ENCODE measurements at places on chromosomes 5 and 9. TPM values are rescaled to one million over a fixed set of nuclear protein-coding genes. Genes with fewer than 3 reads are reported as not detected.

Gene MCTP1
- total RNA-seq: 3.6 TPM

Gene PCDH12
- not detected for total RNA-seq

Gene NIM1K
- 0.07 TPM for total RNA-seq

Gene WNT8A
- not detected for total RNA-seq

Gene ABITRAM
- total RNA-seq: 6.0 TPM

GRCh38 chr9:131674425-131675421 is 65.2 kb downstream of the RAPGEF1 start:
- DNase-seq: no peak

GRCh38 chr5:130164966-130165365 is 260.7 kb downstream of the CHSY3 start:
- DNase-seq: no peak

GRCh38 chr5:84036842-84037241 is 316.2 kb upstream of the HAPLN1 start:
- peak; percentile 26 for DNase-seq

- no peak for DNase-seq
Measured at GRCh38 chr5:110161162-110161561, 471.4 kb downstream of the MAN2A1 start.

DNA sequence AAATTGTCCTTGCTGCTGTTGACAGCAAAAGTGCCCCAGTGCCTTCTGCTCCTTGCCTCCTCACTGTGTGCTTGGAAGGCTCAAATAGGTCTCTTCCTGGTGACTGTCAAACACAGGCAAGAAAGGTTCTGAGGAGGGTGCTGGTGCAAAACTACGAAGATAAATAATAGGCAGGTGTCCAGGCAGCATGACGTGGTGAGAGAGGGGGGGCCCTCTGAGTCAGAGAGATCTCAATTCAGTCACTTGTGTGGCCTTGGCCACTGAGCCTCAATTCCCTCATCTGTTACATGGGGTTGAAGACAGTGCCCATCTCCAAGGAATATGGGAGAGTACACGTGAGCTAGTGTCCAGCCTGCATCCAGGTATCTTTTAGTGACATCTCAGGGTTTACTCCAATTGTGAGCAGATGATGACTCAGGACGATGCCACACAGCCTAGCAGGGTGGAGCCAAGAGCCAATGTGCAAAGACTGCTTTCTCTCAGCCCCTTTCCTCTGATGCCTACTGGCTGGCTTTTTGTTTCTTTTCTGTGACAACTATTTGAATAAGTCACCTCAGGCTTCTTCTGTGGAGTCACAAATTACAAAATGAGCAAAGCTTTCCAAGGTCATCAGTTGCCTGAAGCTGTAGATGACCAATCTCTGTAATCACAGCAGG is 29.7 kb upstream of the SMIM32 start:
- no peak for DNase-seq

DNA sequence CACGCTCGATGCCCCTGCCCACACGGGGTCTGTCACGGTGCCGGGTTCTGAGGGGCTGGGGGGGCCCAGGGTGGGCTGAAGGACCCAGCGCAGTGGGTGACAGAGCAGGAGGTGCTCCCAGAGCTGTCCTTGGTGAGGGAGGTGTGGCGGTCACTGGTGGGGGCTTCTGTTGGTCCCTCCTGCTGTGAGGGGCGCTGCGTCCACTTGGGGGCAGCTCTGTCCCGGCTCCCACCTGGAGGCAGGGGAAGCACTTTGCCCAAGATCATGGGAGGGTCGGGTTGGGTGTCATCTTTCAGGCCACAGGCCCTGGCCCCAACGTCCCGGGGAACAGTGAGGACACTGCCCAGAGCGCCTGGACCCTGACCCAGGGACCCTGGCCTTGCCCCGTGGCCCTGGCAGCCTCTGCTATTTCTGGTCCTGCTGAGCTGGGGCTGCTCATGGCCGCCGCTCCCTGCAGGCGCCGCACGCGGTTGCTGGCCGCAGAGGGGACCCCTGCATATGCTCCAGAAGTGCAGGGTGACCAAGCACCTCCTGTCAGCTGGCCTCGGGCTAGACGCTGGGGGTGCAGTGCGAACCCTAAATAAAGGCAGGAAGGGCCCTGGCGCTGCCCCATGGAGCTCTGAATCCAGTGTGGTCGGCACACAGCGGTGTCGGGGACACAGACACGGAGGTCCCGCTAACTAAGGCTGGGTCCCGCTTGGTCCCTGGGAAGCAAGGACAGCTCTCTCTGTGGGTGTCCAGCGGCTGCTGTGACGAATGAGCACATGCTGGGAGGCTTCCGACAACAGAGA is 11.6 kb upstream of the RNU6ATAC start:
- DNase-seq: no peak

DNA sequence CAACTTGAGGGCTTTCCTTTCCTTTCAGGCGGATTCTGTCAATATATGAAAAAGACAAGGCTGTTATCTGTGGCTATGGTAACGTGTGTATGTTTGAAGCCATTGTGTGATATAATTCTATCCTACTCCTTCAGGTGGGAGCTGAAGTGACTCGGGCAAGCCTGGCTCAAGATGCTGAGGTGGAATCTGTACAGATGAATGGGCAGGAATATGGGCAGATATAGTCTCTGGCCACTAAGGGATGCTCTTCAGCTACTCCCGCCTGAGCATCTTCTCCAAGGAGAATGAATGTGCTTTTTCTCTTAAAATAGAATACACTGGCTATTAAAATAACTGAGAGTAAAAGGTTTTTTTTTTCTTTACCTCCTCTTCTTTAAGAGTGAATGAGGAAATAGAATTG is 244.8 kb downstream of the ADGRV1 start:
- DNase-seq: no peak

DNA sequence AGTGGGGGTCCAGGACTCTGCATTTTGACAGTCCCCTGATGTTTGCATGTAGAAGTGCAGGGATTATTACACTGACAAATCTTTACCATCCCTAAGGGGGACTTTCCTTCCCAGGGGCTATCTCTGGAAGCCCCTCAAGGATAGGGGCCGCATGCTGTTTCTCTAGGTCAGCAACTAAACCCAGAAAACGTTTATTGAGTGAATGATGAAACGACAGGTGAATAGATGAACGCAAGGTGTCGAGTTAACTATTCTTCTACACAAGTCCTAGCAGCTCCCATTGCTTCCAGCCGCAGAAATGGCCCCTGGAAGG is 281 bp upstream of the HSD17B4 start:
- no peak for DNase-seq

DNA sequence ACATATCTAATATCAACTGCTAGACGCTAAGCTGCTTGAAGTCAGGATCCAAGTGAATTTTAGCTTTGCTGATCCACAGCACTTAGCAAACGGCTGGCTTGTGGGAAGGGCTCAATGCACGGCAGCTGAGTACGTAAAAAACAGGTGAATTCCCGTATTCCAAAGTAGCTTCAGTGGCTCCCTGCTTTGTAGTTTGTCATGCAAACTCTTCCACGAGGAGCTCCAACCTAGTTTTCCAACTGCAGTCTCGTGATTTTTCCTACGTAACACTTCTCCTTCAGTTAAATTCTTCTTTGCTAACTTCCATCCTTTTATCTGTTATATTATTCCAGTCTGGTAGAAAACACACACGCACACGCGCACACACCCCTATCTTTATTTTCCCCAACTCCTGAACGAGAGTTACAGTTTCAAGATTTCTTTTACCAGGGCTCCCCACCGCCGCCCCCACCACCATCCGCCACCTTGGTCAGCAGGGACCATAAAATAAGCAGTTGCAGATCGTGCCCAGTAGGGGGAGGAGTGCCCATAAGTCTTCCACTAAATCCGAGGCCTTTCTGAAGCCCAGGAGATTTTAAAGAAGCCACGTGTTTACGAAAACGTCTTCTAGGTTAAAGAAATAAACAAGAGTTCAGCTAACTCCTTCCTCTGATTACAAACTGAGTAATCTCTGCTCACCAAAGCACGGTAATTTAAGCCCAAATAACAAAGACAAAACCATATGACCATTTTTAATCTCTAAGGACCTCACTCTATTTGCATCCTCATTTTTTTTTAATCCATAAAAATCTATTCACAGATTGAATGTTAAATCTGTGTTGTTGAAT is 34.8 kb upstream of the TRIO start:
- DNase-seq: peak; percentile 69

DNA sequence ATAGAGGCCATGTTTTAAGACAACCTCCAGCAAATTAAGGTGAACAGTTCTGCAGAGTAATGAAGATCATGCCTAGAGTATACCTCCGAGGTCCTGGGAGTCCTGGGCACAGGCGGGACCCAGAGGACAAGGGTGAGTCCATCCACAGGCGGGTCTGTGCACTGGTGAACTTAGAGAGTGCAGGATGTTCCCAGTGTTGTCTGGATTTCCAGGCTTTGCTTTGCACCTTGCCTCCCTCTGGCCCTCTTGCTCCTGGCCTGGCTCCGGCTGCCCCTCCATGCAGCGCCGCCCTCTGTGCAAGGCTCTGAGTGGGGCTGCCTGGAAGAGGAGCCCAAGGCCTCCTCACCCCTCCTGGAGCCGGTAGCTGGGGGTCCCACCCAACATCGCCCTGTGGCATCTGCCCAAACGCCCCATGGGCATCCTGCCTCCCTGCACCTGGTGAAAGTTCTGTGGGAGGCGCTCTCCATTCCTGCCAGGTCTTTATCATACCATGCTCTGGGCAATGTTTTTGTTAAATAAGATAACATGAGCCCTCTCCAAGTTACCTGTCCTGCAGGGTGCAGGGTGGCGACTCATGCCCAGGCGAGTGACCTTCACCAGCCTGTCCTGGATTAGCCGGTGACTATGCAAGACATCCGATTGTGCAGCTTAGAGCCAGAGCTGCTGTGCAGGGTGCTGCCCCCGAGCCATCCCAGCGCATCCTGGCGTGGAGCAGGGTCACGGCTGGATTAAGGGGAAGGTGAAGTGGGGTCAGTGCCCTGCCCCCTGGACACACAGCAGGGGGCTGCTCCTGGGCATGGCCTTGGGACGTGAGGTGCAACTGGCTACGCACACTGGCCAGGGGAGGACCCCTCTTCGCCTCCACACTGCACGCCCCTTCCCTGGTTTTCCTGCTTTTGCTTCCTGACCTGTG is 41.3 kb upstream of the LPCAT1 start:
- DNase-seq: no peak

DNA sequence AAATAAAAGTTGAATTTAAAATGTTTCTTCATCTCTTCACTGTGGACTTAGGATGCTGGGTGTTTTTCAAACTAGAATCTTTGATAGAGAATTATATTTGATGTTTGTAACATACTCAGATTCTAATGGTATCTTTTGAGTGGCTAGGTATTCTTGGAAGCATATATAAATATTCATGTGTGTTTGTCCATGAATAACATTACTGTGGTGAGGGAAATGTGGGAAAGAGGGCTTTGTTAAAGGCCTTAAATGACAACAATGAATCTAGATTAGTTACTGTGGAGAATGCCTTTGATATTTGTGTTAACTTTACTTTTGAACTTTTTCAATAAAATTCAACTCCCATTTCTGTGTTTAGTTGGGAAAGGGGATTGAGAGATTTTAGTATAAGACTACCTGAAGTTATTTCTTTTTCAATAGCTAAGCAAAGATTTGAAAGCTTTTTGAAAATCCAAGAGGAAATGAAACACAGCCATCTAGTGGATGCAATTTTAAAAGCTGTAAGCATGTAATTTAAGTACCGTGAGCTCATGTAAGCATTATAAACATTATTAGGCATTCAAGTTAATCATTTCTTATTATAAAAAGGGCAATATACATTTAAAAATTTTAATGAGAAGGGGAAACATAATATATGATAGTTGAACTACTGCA is 69.6 kb downstream of the CCDC171 start:
- DNase-seq: no peak

DNA sequence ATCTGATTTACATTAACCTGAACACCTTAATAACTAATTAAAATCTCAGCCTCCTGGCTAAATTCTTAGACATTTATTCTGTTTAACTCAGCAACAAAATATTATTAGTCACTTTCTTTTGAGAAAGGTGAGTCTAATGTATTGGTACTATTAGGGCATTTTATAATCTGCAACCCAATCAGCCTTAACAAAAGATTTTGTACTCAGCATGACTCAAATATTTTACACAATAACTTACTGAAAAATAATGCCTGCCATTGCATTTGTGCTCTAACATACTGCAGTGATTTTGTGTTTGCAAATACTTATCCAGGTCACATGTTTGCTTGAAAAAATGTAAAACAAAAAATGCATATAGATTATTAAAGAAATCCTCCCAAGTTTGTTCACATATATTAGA is 1129.9 kb downstream of the TAF11L14 start:
- DNase-seq: no peak

DNA sequence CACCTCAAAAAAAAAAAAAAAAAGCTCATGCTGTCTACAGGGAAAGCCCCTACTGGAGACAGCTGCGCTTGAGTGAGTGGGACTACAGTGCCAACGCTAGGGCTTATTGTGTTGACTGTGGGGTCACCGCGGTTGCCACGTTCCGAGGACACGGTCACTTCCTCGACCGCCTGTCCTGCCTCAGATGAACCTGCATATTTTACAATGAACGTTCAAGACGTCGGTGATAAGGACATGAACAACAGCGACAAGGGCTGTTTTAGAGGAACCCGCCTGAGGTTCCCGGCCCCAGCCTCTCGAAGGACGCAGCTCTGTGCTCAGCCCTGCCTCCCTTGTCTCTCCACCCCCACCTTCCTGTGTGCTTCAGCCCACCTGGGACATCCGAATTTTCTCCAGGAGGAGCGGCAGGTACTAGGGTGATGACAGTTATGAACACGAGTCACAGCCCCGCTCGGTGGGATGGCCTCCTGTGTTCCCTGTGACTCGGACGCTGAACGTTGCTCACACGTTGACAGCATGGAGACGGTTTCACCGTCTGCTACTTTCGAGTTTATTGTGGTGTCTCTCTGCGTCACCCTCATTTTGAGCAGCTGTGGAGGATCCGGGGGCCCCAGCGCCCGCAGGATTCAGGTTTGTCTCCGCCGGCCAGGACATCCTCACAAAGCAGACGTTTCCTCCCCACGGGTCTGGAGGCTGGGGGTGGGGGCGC is 11.3 kb upstream of the DIPK1B start:
- no peak for DNase-seq

- no peak for DNase-seq
Measured at GRCh38 chr9:135588371-135588770, 26.8 kb downstream of the PAEP start.

GRCh38 chr9:85524531-85524930 is 217.2 kb downstream of the AGTPBP1 start:
- DNase-seq: no peak

- no peak for DNase-seq
Measured at GRCh38 chr5:151881621-151882225, 42.9 kb downstream of the GLRA1 start.

- no peak for DNase-seq
Measured at GRCh38 chr5:82106207-82106606, 134.4 kb downstream of the ATG10 start.

- no peak for DNase-seq
Measured at GRCh38 chr5:180341595-180341994, 11.5 kb downstream of the GFPT2 start.

DNA sequence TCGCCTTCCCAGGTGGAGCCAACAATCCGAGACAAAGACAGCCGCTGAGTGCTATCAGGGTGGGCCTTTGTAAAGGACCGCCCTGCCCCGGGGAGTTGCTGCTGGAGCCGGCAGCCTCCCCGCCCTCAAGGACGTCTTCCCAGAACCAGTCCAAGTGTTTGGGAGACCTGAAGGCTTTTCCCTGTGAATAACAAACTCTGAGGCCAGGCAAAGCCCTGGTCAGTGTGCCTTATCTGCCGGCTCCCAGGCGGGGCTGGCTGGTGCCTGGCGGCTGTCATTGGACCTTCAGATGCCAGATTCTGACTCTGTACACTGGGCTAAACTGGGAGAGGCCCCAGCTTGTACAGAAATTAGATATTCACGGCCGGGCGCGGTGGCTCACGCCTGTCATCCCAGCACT is 2.1 kb downstream of the SLC9A3 start:
- DNase-seq: no peak
